ENCODE measurements at places on chromosomes 12 and 14.

DNA sequence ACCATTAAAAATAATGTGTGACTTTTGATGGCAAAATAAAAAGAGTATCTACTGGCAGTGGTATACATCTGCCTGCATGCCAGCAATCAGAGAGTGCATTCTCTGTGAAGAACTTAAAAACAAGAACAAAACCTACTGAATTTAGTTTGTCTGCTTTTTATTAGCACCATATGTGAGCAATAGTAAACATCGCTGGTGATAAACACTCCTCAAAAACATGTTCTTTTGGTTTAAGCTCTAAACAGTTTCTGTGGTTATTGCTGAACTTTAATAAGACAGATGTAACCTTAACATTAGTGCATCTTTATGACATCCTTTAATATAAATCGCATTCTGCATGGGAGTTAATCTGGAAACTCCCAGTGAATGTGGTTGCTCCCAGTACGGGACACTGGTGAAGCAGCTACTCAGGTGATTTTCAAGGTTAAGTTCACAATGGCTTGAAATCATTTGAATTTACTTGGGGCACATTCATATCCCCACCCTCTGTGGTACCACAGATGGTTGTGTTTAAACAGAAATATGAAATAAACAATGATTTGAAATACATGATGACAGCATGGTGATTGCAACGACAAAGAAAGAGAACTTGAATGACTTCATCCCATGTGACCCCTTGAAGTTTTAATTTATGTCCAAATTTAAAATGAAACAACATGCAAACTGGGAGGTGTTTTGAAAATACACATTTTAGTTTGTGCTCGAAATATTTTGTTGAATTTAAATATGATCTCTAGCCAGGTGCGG, 285.9 kb downstream of the FOXN3 start:
- peak; percentile 74 for DNase-seq

DNA sequence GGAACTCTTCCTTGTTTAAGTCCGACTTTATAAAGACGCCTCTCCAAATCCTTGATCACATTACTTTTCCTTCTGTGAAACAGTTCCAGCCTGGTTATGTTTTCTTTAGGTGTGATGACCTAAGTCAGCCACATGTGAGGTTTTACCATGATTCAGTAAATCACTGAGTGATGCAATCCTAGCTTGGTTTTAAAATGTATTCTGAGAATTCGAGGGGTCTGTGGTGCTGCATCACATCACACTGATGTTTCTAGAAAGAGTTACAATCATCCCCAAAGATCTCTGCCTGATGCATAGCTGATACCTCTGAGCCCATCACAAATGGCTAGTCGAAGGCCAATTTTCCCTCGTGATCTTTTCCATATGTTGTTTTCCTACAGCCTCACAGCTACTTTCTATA, 152.7 kb downstream of the ANO2 start:
- DNase-seq, result no peak

GRCh38 chr12:130838284-130838950, 633 bp downstream of the STX2 start:
- DNase-seq, result peak; percentile 27

- no peak for DNase-seq
Observed at GRCh38 chr12:94678379-94678778, 28.0 kb upstream of the TMCC3 start.

GRCh38 chr12:106280106-106280505, 22.4 kb upstream of the TCP11L2 start:
- DNase-seq, result no peak

DNA sequence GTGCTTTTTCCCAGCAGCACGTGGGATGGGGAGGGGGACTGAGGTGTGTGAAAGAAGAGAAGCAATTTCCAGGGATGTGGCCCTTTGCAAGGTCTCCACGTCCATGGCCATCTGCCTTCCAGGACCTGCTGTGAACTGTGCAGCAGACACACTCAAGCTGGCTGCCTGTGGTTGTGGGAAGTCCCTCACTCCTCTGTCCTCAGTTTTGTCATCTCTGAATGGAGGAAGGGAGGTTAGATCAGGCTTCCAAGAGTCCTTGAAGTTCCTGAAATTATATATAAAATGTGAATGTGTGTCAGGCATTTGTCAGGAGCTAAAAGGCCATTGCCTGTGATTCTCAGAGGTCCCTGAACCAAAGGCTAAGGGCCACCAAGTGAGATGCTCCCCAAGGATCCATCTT, 328.2 kb downstream of the CACNA1C start:
- DNase-seq, result no peak

Measured in fibroblast of villous mesenchyme (primary cell).